ENCODE measurements at places on chromosomes 3 and 15.

GRCh38 chr3:69282181-69282580 is 103.7 kb downstream of the FRMD4B start:
- no peak for DNase-seq

DNA sequence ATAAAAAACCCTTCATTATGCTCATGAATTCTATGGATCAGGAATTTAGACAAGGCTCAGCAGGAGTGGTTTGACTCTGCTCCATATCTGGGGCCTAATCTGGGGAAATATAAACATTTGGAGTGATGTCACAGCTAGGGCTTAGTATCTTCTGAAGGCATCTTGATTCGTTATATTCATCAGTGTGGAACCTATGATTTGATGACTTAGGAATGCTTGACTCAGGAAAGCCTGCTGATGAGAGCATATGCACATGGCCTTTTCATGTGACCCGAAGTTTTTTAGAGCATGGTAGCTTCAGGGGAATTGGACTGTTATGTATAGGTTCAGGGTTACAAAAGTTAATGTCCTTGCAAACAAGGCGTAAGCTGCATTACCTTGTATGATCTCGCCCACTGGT is 184.9 kb upstream of the LRRC3B start:
- DNase-seq: no peak

- DNase-seq: no peak
Measured at GRCh38 chr15:38174691-38175090, 77.9 kb upstream of the SPRED1 start.

DNA sequence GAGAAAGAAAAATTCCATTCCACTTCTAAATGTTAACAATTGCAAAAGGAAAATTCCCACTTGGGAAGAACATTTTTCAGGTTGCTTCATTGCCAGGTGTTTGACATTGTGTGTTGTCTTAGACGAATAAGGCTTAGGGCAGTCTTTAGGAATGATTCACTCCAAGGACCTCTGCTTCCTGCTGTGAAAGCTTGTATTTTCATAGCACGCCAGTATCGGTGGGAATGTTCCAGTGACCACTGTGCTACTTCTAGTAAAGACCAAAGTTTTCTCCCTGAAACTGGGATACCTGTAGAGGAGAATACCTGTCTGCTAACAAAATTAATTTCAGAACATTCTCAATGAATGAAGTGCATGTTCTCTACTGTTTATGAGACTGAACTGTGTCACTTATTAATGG is 64.1 kb downstream of the CDIN1 start:
- DNase-seq: no peak

DNA sequence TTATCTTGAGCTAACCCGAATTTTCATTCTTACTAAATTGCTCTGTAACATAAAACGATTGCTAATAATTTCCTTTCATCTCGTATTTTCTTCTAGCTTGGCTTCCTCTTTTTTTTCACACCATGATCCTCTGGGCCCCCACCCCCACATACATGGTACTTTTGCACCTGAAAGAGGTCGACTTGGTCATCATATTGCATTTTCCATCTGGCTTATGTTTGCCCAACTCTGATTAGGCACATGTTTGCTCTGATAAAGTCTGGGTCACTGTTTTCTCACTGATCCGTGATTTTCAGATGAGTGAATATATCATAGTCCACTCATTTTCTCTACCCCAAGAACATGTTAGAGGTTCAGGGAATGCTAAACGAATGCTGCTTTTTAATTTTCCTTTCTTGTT is 49.5 kb downstream of the ARRDC4 start:
- DNase-seq: no peak

- DNase-seq: no peak
Measured at GRCh38 chr3:14371573-14372474, 30.6 kb upstream of the SLC6A6 start.

DNA sequence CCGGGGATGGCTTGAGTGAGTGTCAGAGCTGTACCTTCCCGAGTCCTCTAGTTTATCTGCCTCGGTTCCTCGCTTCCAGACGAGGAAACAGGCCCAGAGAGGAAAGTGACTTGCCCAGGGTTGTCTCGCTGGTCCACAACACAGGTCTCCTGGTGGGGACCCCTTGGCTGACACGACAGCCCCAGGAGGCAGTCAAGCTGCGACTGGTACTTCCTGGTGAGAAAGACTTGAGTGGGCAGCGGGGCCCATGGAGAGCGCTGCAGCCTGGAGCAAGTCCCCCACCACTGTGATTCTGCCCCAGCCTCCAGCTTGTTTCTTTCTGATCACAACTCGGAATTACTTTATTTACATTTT is 600 bp upstream of the CHRNA5 start:
- no peak for DNase-seq

- no peak for DNase-seq
Measured at GRCh38 chr3:187978433-187979011, 175.4 kb upstream of the LPP start.

DNA sequence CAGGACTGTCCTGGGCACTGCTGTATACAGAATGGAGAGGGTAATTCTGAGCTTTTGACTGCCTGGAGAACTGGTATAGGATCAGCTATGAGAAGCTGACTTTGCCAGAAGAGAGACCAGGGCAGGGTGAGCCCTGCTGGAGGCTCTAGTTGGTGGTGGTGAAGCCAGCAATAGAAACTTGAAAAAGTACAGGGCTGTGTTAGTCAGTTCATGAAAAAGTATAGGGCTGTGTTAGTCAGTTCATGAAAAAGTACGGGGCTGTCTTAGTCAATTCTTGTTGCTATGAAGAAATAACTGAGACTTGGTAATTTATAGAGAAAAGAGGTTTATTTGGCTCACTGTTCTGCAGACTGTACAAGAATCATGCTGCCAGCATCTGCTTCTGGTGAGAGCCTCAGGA is 63.5 kb upstream of the C2CD4B start:
- no peak for DNase-seq

DNA sequence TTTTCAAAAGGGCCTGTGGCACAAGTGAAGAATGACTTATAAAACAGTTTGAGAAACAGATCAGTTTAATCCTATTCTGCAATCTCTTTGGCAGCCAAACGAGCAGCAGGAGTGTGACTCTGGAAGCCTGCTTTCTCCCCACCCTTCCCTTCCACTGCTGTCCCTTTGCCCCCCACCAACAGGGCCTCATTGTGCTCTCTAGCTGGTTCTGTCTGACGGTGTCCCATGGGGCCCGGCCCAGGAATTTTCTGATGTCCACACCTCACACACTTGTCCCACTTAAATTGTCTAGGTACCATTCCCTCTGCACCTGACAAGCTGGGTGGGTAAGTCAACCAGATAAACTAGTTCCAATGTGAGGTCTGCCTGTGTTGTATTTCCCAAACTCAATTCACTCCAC is 16.4 kb downstream of the SLCO2A1 start:
- DNase-seq: no peak

- DNase-seq: no peak
Measured at GRCh38 chr3:188113756-188114155, 40.2 kb upstream of the LPP start.

DNA sequence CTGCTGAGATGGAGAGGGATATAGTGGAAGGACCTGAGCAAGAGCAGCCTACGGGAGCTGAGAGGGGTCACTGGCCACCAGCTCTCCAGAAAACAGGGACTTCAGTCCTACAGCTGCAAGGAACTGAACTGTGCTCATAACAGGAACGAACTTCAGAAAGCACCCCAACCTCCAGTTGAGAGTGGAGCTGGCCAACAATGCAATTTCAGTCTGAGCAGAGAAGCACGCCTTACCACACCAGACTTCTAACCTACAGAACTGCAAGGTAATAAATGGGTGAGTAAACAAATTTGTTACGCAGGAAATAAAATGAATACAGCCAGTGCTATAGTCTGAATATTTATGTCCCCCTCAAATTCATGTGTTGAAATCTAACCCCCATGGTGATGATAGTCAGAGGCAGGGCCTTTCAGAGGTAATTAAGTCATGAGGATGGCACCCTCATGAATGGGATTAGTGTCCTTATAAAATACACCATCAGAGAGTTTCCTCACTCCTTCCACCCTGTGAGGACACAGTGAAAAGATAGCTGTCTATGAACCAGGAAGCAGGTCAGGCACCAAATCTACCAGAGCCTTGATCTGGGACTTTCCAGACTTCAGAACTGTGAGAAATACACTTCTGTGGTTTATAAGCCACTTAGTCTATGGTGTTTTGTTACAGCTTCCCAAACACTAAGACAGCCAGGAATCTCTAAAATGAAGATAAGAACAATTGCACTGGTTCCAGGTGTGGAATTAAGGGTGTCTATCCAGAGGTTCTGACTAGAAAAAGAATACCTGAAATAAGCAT is 58.6 kb downstream of the SYNM start:
- no peak for DNase-seq

GRCh38 chr15:98715890-98716443 is 67.6 kb downstream of the IGF1R start:
- DNase-seq: no peak

GRCh38 chr15:65394936-65395335 is 17.1 kb upstream of the IGDCC3 start:
- no peak for DNase-seq

- no peak for DNase-seq
Measured at GRCh38 chr3:149934524-149934923, 36.2 kb downstream of the PFN2 start.

DNA sequence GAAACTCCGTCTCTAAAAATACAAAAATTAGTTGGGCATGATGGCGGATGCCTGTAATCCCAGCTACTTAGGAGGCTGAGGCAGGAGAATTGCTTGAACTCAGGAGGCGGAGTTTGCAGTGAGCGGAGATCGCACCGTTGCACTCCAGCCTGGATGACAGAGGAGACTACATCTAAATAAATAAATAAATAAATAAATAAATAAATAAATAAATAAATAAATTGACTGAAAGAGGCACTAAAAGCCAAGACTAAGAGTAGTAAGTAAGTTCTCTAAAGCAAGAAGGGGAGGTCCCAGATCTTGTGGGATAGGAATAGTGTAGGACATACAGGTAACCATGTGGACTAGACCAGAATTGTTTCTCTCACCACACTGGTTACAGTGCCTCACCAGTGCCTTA is 40.0 kb downstream of the TLNRD1 start:
- DNase-seq: no peak

GRCh38 chr3:10483364-10483675 is 22.1 kb downstream of the ATP2B2 start:
- DNase-seq: no peak
